Stimulated activated CD4-positive, alpha-beta T cell treated with anti-CD3 and anti-CD28 coated beads, TNF-alpha, amount 100 ng/mL, for 24 hours (primary cell): ENCODE measurements at places on chromosomes 1 and 21.

- no peak for DNase-seq
Measured at GRCh38 chr1:100053119-100053518, 79.6 kb downstream of the SASS6 start.

DNA sequence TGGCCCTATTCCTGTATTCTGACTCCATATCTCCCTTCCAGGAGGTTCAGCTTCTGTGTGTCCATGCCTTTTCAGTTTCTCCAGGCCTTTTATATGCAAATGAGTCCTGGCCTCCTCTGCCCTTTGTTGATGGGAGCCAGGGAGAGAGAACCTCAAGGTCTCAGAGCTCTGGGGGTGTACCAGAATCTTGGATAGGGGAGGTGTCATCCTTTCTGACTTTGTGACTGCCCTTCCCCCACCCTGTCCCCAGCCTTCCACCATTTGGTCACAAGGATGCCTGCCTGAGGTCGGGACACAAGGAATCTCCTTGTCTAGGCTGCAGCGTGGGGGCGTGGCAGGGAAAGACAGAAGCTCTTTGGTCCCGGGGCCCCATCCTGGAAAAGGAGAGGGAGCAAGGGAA lies 18.6 kb downstream of the LURAP1 start:
- no peak for DNase-seq

DNA sequence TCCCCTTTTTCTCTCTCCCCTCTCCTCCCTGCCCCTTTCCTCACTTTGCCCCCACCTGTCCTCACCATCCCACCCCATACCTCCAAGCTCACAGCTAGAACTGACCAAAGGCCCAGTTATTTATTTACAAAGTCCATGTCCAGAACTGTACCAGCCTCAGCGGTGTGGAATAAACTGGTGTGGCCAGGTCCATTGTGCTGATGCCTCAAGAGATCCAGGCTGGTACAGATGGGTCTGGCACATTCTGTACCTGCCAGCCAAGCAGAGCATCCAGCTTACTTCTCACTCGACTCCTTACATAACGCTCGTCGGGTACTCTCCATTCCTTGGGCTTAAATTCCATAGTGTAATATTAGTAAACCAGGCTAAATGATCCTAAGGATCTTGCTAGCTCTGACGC lies 11.8 kb downstream of the PDZK1IP1 start:
- DNase-seq, result no peak

DNA sequence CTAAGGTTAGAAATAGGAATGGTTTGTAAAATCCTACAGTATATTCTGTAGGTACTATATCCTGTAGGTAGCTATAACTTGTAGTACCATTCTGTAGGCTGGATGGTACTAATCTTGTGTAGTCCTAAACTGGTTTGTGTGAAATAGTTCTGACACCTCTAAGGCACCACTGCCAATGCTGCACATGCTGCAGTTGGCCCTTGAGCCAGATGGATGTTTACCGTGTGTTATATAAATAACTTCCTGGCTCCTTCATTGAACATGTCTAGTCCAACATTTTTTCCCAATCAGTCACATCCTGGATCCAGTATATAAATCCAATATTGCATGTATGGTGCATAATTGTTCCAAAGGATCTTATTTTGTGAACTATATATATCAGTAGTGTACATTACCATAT lies 89.5 kb upstream of the GNG4 start:
- no peak for DNase-seq

DNA sequence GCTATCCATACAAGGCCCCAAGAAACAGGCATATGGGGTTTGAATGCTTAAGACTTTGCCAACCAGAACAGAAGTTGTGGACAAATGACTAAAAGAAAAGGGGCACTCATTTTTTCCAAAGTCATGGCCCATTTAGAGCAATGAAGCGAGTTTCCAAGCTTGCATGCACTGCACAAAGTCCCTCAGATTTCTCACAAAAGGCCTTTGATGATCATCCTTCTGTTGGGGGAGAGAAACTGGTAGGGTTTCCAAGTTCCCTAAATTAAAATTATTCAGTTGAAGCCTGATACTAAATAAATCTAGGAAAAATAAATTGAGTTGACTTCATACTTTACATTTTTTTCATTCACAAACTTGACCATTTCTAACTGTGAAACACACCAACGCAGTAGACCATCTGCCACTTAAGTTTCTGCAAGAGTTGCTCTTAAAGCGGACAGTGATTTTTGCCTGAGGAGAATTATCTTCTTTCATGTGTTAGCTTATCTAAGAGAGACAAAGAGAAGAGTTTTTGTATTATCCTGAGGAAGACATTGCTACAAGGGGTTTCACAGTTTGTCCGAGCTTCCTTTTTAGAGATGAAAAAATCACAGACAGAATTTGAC lies 139.2 kb downstream of the SEC16B start:
- no peak for DNase-seq

DNA sequence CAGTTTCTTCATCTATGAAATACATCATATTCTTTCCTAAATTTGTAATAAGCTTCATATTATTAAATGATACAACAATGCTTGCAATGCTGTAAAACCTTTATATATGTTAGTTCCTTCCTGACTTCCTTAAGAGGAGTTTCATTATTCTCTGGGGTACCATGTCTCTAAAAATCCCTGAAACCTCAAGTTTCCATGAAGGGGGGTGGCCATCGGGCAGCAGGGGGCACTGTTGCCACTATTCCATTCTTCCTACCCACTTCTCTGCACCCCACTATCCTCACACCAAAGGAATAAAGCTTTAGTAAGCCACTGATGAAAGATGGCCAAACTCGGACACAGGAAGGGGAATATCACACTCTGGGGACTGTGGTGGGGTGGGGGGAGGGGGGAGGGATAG lies 9.0 kb upstream of the DMRTB1 start:
- DNase-seq, result peak; percentile 12

DNA sequence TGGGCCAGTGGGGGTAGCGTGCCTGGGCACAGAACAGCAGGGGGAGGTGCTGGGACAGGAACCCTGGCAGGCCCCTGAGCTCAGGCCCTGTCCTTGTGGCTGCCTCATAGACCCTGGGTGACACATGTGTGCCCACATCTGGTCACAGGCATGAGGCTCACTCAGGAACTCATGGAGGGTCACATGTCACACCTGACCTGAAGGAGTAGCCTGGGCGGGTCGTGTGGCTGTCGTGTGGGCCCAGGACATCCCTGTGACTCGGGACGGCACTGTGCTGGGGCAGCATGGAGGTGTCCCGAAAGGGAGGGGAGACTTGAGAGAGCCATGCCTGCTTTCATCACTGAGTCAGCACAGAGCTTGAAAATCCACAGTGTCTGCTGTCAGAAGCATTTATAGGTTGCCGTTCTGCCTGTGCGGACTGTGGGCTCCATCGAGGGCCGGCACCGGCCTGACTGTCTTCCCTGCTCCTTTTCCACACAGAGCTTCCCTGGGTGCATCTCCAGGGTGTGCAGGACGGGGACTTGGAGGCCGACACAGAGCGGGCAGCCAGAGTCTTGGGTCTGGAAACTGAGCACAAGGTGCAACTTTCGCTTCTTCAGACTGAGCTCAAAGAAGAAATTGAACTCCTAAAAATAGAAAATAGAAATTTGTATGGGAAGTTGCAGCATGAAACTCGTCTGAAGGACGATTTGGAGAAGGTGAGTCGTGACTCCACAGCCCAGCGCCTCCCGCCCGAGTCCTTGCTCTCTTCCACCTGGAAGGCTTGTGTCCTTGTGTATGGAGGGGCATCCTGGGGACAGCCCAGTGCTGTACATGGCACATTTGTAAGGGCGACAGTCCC lies 32.8 kb downstream of the PCNT start:
- DNase-seq, result no peak

- no peak for DNase-seq
Measured at GRCh38 chr1:26890467-26890796, 349 bp upstream of the GPN2 start.
